Stimulated activated CD8-positive, alpha-beta memory T cell treated with anti-CD3 and anti-CD28 coated beads, Interleukin-2, amount 100 ng/mL, for 48 hours (primary cell): ENCODE measurements at places on chromosomes 12 and 14.

DNA sequence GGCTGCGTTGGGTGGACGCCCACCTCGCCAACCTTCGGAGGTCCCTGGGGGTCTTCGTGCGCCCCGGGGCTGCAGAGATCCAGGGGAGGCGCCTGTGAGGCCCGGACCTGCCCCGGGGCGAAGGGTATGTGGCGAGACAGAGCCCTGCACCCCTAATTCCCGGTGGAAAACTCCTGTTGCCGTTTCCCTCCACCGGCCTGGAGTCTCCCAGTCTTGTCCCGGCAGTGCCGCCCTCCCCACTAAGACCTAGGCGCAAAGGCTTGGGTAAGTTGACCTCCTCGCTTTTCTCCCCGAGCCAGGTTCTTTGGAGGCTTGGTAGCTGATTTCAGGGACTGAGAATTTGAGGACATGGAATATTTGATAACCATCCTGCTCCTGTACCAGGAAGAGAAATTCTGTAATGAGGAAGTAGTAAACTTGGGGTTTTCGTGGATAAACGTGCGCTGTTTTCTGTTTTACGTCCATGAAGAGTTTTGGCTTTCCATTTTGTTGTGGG is 530 bp downstream of the APAF1 start:
- no peak for DNase-seq

DNA sequence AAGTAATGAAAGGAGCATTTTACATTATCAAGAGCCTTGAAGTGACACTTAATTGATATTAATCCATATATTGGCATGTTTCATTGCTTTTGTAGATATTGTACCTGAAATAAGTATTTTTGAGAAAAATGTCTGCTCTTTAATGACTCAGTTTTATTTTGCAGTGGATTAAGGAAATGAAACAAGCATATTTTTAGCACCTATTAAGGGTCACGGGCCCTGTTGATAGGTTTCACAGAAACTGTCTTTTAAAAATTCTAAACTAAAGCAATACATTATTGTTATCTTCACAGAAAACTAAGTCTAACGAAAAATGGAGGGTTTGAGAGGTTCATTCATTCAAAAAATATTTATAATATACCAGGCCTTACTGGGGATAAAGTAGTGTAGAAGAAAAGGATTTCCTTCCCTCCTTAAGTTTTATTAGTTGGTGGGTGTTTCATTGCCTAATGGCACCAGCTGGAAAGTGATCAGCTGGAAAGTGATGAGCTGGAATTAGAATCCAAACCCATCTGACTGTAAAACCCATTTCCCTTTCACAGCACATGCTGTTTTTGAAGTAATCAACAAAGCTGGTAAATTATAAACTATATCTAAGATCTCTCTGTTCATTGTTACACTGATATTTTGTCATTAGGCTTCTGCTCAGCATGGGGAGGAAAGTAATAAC is 54.2 kb downstream of the PTPRQ start:
- DNase-seq, result no peak

DNA sequence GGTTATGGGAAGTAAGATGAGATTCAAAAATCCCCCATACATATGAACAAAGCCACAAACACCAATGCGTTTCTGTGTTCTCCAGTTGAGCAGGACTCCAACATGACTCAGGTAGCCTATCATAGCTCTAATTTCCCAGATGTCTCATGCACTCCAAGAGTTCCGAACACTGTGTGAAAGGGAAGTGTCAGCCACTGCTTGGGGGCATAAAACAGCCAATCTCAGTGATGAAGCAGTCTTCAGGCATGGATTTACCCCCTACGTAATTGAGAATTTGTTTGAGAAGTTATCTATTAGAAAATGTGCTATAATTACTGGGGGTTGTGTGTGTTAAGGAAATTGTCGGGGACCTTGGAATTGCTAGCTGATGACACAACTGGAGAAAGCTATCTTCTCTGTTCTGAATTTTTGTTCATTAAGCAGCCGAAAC is 153.9 kb upstream of the AVPR1A start:
- no peak for DNase-seq

GRCh38 chr14:31566456-31566855 is 5.3 kb downstream of the NUBPL start:
- no peak for DNase-seq

DNA sequence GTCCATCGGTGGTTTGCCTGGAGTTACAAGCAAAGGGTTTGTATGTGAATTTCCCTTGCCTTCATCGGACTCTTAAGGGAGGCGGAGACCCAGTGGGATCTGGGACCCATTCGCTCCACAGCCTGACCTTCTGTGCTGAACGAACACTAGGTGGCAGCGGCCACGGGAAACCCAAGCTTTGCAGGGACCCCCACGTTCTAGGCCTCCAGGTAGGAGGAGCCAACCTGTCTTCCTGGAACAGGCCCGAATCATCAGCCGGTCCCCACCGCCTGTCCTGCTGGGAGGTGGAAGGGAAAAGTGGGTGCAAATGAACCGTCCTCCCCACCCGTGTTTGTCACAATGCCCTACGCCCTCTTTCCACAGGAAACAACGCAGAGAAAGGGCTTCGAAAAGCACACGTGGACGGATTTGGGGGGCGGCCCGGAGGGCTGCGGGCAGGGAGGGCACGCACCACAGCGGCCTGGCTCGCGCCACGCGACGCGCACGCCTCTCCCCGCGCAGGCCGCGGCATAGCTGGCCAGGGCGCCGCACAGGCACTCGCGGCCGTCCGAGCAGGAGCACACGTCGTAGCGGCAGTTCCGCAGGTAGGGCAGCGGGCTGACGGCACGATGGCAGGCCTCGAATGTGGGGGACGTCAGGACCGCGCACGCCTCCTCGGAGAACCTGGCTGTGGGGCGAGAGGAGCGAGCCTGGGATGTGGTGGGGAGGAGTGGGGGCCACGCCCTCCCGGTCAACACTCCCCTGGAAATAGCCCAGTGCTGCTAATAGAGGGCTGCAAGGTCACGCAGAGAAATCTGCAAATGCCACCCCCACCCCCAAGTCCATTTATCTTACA is 67.8 kb downstream of the VWF start:
- DNase-seq, result no peak

- DNase-seq, result no peak
Observed at GRCh38 chr12:112473056-112473455, 54.3 kb downstream of the PTPN11 start.

- DNase-seq, result no peak
Observed at GRCh38 chr12:29152223-29152868, 3.3 kb downstream of the FAR2 start.
